Bronchial smooth muscle cell (primary cell): ENCODE measurements at places on chromosomes 16 and 17. TPM values are rescaled to one million over a fixed set of nuclear protein-coding genes. Genes with fewer than 3 reads are reported as not detected.

Gene CACNG1
- total RNA-seq, result not detected in 2 replicates

Gene DECR2
- total RNA-seq, result 3.7 and 11.8 TPM in 2 replicates

Gene KRT27
- total RNA-seq, result not detected in 2 replicates

Gene SCIMP
- total RNA-seq, result not detected in 2 replicates

Gene SPATA22
- not detected in 2 replicates for total RNA-seq

Gene DHRS7B
- total RNA-seq, result 20.8 and 22.1 TPM in 2 replicates

Gene WNK4
- 0.09 and 0.32 TPM in 2 replicates for total RNA-seq

Gene EMC8
- 19.9 and 24.9 TPM in 2 replicates for total RNA-seq

Gene KSR1
- 4.4 and 8.8 TPM in 2 replicates for total RNA-seq

Gene KRTAP1-5
- total RNA-seq, result not detected in 2 replicates

Gene RHBDL3
- total RNA-seq, result under 0.01 and 0.17 TPM in 2 replicates

Gene CUEDC1
- 7.7 and 10.2 TPM in 2 replicates for total RNA-seq
